ENCODE measurements at places on chromosomes 2 and 18.

DNA sequence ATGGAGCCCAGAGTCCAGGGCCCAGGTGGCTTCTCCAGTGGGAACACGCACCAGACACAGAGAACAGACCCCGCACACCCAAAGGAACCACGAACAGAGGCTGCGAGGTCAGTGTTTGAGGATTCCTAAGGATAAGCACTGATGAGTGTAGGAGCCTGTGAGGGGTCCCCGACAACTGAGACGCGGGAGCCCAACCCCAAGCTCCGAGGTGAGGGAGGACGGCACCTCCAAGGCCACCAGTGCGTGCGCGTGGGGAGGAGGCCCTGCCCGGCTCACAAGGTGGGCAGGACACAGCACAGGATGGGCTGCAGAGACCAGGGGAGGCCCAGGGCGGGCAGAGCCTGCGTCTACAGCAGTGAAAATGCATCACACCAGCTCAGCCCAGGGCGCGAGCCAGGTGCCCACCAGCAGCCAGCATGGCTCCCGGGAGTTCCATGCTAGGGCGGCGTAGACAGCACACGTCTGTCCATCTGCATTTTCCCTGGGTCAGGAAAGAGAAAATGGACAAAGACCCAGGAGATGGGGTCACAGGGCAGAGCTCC is 189.1 kb downstream of the EIPR1 start:
- no peak for DNase-seq

- no peak for DNase-seq
Measured at GRCh38 chr2:200396781-200397242, 90.3 kb downstream of the SPATS2L start.

GRCh38 chr2:178270338-178270737 is 76.0 kb downstream of the OSBPL6 start:
- DNase-seq, result no peak

DNA sequence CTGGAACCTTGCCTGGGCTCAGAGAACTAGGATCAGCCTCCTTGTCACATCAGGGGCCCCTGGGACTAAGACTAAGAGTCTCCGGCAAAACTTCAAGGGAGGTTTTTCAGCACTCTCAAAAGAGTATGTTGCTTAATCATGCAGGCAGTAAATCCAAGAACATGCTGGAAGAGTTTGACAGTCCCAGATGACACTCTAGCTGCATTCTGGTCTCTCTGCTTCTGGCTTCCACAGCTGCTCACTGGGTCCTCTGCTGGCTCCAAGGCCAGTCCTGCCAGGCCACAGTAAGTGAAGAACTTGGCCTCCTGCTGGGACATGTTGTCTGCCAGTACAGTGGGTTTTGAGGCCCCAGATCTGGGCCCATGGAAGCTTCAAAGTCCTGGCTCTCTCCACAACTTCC is 45.2 kb upstream of the IL1RL1 start:
- DNase-seq, result no peak

- no peak for DNase-seq
Measured at GRCh38 chr2:45698554-45698953, 47.1 kb downstream of the PRKCE start.

GRCh38 chr18:13136056-13136903 is 82.3 kb upstream of the LDLRAD4 start:
- no peak for DNase-seq

GRCh38 chr2:239540174-239540573 is 139.4 kb upstream of the HDAC4 start:
- DNase-seq, result no peak

GRCh38 chr2:8475349-8476031 is 206.4 kb upstream of the ID2 start:
- no peak for DNase-seq

- no peak for DNase-seq
Measured at GRCh38 chr18:75086494-75087034, 122.4 kb downstream of the PTGR3 start.

DNA sequence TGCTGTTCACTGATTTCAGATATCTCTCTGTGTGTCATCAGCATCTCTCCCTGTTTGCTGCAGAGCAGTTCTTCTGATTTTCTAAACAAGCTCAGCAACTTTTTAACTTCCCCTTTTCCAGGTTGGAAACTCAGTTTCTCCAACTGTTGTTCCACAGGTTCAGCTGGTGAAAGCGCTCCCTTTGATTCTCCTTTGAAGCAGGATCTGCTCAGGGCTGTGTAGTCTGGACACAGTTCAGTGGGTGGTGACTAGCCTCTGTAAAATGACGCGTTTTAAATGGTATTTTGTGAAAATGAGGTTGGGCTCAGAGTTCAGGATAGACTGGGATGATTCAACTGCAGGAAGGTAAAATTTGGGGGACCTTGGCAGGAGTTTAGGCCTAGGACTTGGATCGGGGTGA is 106.3 kb downstream of the TRIM43 start:
- DNase-seq, result no peak

GRCh38 chr2:282371-283263 is 5.3 kb downstream of the ALKAL2 start:
- no peak for DNase-seq

DNA sequence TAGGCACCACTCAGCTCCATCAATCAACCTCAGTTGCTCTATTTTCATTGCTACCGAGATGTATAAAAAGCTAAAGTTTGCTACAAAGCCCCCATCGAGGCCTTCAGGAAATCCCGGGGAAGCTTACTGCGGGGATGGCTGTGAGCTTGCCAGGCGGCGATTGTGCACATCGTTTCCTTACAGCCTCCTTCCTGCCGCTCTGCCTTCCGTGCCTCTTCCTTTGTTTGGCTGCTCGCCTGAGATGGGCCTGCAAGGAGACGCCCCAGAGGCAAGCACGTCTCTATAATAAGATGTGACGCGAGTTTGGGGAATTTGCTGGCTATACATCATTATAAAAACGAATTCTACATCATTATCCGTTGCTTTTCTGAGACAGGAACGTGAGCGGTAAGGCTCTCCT is 41.6 kb downstream of the DHRS9 start:
- DNase-seq, result no peak

DNA sequence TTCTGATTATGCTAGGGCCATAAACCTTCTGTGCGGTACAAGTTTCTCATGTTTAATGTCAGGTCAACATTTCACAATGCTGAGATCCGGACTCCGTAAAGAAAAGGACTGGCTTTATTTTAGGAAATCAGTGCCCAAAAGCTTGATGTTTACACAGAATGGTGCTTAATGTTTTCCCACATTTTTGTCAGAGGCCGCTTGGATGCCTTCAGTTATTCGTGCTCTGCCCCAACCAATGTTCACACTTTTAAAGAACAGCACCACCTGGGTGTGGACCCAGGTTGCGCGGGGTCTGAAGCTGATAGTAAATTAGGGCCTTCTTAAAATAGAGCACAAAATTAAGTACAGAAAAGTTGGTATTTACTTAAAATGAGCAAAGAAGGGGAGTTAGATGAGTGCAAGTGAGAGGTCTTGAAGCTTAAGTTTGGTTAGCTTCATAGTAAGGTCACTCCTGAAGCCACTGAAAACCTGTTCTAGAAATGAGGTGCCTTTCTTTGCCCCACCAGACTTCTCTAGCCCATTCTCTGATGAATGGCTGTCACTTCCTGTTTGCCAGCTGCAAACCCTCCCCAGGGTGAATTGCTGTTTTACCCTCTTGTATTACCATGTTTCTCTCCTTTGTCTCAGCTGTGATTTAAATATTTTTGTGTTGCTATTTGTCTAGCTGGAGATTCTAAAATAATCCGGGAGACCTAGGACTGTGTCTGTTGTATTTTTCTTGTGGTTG is 20.5 kb downstream of the SLC3A1 start:
- no peak for DNase-seq

DNA sequence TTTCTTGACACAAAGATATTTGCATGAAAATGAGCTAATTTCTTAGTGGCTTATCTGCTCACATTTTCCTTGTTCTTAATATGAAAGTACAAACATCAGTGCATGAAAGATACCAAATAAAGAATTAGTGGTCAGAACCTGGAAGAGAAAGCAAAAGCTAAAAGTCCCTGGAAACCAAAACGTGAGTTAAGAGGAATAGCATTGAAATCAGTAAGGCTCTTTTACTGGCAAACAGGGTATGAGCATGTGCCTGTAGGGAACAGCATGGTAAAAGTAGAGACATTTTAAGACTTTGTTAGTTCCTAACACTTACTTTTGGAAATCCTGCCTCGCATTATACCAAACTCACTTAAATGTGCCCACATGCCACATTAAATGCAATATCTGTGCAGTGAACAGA is 31.9 kb upstream of the CWC22 start:
- DNase-seq, result no peak

- DNase-seq, result no peak
Measured at GRCh38 chr2:172109988-172110811, 7.5 kb upstream of the DLX2 start.

DNA sequence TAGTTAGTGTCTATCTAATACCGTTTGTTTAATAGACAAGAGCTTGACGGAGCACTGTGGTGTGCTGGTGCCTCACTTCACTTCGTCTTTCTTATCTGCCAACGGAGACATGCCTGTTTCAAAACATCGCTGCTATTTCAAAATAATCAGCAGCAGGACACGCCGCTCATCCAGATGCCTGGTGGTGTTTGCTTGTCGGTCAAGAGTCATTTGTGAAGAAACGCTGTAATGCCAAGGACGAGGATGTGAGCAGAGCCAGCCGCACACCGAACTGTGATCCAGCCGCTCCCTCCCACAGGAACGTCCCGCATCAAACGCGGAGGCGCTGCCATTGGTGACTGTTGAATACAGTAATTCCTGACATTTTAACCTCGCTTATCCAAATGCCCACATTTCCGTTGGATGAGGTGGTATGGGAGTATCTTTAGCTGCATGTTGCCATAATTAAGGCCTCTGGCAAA is 432.4 kb downstream of the FBXO15 start:
- DNase-seq, result no peak

- DNase-seq, result no peak
Measured at GRCh38 chr2:15178946-15179345, 382.2 kb downstream of the NBAS start.

DNA sequence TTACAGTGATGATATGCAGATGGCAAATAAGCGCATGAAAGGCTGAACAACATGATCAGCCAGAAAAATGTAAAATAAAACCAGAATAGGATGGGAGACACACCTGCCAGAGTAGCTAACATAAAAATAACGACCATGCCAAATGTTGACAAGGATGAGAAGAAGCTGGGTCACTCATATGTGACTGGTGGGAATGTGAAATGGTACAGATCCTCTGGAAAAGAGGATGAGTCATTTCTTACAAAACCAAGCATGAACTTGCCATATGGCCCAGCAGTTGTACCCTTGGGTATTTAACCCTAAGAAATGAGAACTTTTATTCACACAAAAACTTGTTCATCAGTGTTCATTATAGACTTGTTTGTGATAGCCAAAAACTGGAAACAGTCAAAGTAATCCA is 143.8 kb downstream of the SH3BP4 start:
- no peak for DNase-seq

DNA sequence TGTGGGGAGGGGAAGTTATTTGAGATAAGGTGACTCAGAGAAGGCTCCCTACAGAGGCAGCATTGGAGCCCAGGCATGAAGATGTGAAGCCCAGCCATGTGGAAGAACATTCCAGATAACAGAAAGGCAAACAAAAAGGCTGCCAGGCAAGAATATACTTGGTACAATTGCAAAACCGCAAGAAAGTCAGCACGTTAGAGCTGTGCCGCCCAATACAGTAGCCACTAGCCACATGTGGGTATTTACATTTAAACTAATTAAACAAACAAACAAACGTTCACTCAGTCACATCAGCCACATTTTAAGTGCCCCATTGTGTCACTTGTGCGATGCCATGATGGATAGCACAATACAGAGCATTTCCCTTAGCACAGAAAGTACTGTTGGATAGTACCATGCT is 179.6 kb downstream of the SATB2 start:
- DNase-seq, result no peak

GRCh38 chr2:238313289-238313990 is 6.9 kb upstream of the TRAF3IP1 start:
- DNase-seq, result no peak

DNA sequence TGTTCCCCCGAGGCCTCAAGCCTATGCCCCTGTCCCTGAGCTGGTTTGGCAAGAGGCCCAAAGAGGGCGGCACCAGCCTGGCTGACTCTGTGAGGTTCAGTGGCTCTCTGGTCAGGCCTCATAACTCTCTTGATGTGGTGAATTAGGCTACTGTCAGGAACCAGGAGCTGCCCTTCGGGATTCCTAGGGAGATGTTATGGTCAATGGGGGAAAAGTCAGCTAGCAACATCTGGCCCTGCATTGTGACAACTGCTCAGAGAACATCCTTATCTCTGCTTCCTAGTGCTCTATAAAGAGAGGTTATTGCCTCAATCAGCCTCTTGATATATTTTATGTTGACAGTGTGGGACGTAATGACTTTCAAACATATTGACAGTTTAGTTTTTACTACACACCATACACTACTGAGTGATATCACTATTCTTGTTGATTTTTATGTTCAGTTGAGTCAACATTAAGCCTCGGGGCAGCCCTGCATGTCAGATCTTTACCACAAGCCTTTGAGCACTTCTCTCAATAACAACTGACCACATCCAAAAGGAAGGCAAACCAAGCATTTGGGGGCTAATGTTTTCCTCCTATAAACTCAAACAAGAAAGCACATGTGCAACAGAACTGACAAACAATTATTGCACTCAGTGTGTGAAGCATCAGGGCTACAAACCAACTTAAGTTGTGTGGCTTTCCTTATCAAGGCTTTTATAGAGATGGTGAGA is 448.3 kb upstream of the SLC14A2 start:
- no peak for DNase-seq

GRCh38 chr2:195413422-195413821 is 243.6 kb upstream of the SLC39A10 start:
- DNase-seq, result no peak

GRCh38 chr2:116953-117352 is 70.6 kb upstream of the FAM110C start:
- no peak for DNase-seq

DNA sequence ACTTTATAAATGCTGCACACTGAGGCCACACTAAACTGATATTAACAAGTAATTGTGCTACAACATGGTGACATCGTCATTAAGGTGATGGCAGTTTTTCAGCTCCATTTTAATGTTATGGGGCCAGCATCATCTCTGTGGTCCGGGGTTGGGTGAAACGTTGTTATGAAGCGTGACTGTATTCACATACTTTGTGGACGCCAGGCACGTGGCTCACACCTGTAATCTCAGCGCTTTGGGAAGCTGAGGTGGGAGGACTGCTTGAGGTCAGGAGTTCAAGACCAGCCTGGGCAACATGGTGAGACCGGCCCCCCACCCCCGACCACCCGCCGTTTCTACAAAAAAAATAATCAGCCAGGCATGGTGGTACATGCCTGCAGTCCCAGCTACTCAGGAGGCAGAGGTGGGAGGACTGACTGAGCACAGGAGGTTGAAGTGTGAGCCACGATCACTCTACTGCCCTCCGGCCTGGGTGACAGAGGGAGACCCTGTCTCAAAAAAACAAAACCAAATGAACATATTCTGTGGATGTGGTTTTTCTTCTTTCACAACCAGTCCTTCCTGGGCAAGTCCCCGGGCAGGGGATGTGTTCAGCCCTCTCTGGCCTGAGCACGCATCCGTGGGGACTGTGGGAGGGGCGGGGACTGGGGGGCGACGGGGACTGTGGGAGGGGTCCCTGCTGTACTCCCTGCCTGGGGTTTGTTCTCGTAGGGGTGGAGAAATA is 12.9 kb upstream of the GAL3ST2 start:
- DNase-seq, result no peak

DNA sequence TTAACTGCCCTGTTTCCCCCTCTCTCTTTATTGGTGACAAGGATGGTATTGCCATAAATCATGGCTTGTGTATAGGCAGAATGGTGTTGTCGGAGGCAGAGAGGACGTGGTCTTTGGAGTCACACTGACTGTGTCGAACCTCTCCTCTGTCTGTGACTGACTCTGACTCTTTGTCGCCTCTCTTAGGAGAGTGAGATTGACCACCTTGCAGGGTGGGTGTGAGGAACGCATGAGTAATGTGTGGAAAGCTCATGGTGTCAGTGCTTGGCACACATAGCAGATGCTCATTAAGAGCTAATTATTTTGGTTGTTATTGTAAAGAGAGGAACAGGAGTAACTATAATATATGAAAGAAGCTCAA is 145.6 kb downstream of the TTC27 start:
- no peak for DNase-seq
